ENCODE measurements at places on chromosomes 11 and 22. TPM values are rescaled to one million over a fixed set of nuclear protein-coding genes. Genes with fewer than 3 reads are reported as not detected.

GRCh38 chr11:5596607-5597201 is at the start of gene TRIM6:
TSS of gene TRIM6 (plus strand) at chr11:5596637. CDS start at chr11:5596898, 261 bp downstream.
- peak; percentile 60 for DNase-seq

- no peak for DNase-seq
Measured at GRCh38 chr11:88357323-88358039, 19.9 kb upstream of the CTSC start.

GRCh38 chr11:75821202-75821601 is 6.2 kb downstream of the UVRAG start:
- no peak for DNase-seq

Gene MYOD1
- total RNA-seq: not detected

Gene NLRP14
- not detected for total RNA-seq

Data from left cardiac atrium (tissue), 4 donors.